NCI-H524 (cell line): ENCODE measurements at places on chromosomes 4 and X.

GRCh38 chr4:22573641-22574040, 57.8 kb upstream of the ADGRA3 start:
- no peak for DNase-seq

DNA sequence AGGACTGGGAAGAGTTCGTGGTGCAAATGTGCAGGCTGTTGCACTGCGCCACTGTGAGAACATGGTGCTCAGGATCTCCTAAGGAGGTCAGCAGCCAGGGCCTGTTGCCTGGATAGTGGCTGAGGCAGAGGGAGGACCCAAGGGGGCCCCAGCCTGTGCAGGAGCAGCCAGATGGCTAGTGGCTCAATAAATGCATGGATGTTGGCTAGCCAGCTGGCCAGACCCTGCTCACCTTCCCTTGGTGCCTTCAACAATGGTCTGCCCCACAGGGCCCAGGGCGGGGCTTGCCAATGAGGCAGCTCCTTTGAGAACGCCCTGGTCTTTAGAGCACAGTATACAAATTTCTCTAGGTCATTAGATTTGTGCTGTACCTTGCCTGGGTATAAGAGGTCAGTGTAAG, 67.4 kb downstream of the TNIP2 start:
- no peak for DNase-seq

GRCh38 chrX:151828439-151829080, 84.1 kb upstream of the MAGEA4 start:
- DNase-seq: no peak

GRCh38 chr4:7244751-7245320, 52.5 kb downstream of the SORCS2 start:
- no peak for DNase-seq

DNA sequence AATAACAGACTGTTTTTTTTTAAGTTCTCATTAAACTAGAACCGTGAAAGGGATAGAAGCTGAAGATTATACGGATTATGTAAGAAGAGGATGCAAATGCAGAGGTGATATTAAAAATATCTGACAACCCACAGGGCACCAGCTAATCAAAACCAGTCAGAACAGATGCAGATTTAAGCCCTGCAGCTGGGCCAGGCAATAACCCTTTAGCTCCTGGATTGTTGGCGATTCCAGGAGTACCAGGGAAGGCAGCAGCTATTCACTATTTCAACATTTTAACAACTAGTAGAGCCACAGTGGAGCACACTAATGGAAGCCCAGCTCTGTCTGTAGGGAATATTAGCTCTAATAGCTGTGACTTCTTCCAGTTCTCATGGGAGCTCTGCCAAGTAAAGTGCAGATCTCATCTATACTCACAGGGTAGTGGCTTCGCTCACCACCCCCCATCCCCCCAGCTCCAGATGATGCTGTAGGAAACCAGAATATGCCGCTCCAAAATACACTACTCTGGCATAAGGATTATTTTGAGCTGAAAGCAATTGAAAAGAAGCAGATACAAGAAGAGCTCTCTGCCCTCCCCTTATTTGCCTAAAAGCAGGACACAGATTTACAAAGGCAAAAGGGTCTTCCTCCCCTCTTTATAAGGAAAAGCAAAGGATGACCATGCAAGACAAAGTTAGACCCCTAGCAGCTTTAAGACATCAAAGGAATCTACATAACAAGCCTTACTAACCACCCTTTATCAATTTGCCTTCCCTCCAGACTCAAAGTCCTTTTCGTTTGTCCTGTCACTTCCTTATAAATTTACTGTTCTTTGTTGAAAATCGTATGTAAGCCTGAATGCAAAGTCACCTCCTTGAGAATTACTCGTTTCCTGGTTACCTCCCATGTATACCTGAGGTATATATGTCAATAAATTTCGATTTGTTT, 13.7 kb downstream of the SCD5 start:
- peak; percentile 66 for DNase-seq

DNA sequence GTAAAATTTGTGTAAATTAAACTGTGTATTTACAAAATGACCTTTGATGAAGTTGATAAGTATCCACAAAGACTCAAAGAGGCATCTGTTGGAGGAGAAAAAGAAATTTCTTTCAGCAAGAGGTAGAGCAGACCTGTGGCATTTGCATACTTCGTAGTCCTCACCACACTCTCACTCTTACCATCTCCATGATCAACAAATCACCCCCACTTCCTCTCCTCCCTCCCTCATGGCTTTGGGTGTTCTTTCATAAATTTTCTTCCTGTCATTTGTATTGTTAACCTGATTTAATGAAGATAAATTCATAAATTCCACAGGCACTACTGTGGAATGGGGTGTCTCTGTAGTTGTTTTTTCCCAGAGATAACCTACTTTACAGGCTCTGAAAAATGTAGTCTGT, 366.5 kb downstream of the ZNF674 start:
- no peak for DNase-seq

DNA sequence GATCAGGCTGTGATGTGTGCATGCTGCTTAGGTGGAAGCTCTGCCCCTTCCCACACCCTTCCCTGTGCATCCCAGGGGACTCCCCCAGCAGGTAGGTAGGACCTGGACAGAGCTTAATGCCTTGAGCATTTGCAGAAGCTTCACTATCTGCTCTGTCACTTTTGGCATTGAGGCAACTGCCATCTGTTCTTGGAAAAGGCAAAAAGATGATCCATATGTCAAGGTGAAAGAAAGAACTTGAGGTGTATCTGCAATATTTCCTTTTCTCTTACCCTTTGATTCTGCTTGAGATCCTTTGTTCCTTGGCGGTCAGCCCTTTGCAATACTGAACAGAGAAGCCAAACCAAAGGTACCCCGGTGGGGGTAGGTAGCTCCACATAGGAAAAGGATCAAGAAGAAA, 37.1 kb upstream of the TBC1D9 start:
- DNase-seq: peak; percentile 31

GRCh38 chr4:142497606-142498005, 348.5 kb downstream of the INPP4B start:
- DNase-seq: no peak

GRCh38 chrX:154890990-154891639, 5.0 kb downstream of the F8A1 start:
- DNase-seq: no peak

GRCh38 chrX:110853610-110854009, 58.0 kb upstream of the CHRDL1 start:
- DNase-seq: peak; percentile 92
